ENCODE measurements at places on chromosomes 1 and 21.

DNA sequence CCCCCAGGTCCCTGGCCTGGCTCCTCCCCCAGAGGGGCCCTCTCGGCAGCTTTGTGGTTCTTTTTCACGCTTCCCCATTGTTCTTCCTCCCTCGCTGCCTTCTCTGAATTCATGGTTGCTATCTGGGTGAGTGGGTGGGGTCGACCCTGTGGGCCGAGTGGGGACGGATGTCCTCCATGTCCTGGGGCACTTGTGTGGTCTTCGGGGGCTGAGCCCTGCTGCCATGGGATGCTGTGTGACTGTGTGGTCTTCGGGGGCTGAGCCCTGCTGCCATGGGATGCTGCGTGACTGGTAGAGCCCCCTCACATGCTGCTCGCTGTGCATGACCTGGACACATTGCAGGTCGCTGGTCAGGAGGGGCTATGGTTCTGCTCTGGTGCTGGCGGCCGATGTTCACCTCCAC is 21.6 kb upstream of the DIP2A start:
- no peak for DNase-seq

DNA sequence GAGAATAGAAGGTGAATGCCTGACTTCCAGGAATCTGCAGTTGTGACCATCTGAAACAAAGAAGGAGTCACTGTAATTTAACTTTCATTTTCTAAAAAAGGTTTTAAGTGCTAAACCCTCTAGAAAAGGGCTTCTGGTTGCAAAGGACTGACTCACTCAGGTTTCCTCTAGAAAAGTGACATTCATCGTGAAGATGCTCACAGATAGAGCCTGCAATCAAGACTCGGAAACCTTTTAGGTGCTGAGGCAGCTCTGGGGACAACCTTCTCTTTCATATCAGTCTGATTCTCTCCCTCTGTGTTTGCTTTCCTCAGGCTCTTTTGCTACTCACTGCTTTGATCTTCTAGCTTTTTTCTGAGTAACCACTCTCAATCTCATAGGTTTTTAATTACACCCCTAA is 8.2 kb downstream of the BCL9 start:
- no peak for DNase-seq

GRCh38 chr1:151199873-151200581 is 1.7 kb downstream of the PIP5K1A start:
- DNase-seq: peak; percentile 58

- no peak for DNase-seq
These were observed 26.8 kb downstream of the C8A start for GRCh38 chr1:56881417-56881816.

DNA sequence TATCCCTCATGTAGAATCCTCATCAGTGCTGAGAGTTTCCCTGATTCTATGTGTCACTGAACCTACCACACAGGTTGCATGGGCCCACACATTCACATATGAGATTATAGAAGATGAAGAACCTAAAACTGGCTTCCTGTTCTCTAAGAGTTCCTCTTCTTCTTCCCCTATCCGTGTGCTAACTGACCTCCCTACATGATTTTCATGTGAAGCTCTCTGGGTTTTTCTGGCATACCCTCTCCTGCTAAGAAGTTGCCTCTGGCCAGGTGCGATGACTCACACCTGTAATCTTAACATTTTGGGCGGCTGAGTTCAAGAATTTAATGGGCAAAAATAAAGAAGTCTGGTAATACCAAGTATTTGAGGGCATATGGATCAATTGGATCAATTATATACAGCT is 5.5 kb upstream of the CD244 start:
- no peak for DNase-seq

DNA sequence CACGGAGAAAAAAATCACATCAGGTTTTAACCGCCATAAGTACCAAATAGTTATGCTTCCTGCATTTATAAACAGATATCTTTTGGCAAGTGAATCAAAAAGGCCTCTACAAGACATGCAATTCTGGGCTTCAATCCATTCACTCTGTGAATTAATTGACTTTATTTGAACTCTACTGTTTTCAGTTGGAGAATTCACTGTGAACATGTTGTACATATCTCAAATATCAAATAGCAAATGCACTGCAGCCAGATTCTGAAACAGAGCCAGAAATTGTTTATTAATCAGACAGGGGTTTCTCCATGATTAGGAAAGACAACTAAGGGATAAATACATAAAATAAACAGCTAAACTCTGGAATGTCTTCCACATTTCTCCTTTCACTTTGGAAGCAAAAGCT is 445.4 kb upstream of the NFIA start:
- no peak for DNase-seq

DNA sequence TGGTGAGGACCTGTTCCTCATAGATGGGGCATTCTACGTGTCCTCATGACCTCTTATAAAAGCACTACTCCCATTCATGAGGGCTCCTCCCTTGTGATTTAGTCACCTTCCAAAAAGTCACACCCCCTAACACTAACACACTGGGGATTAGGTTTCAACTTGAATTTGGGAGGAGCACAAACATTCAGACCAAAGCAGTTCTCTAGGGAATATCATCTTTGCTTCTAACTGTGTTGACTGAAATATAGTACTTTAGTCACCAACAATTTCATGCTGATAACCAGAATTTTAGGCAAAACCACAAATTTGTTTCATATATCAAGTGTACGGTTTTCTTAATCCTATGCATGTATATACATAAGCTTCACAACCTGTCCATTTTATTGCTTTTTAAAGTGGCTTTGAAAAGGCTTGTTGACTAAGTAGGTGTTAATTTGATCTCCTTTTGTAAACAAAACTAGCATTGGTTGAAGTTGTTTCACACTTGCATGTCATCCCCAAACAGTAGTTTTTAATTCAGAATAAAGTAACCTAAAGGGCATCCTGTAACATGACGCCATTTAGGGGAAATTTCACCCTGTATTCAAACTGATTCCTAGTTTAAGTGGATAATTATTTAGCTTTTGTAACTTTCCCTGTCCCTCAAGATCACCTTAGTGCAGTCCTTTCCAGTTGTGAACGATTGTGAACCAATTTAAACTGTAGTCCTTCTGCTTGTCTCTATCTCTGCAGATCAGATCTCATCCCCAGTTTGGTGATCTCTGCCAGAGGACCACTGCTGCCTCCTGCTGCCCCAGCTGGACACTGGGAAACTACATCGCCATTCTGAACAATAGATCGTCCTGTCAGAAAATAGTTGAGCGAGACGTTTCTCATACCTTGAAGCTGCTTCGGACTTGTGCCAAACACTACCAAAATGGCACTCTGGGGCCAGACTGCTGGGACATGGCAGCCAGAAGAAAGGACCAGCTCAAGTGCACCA is 141.1 kb downstream of the TLR5 start:
- no peak for DNase-seq

DNA sequence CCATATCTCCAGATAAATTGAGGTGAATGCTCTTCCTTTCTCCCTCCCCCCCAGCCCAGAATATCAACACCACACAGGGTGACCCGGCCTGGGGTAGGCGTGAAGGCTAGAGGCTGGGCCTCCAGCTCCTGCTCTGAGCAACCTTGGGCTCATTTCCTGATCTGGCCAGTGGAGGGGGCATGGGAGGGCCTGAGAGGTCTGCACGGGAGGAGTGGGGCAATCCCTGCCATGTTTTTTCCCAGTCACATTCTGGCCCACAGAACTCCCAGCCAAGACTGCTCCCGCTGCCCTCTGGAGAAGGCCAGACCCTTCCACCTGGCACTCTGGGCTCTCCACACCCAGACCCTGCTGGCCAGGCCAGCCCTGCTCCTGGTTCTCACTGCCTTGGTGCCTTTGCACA is 3.9 kb downstream of the CLDN19 start:
- DNase-seq: peak; percentile 8

- DNase-seq: peak; percentile 61
These were observed 1.5 kb upstream of the PTP4A2 start for GRCh38 chr1:31939484-31940329.

DNA sequence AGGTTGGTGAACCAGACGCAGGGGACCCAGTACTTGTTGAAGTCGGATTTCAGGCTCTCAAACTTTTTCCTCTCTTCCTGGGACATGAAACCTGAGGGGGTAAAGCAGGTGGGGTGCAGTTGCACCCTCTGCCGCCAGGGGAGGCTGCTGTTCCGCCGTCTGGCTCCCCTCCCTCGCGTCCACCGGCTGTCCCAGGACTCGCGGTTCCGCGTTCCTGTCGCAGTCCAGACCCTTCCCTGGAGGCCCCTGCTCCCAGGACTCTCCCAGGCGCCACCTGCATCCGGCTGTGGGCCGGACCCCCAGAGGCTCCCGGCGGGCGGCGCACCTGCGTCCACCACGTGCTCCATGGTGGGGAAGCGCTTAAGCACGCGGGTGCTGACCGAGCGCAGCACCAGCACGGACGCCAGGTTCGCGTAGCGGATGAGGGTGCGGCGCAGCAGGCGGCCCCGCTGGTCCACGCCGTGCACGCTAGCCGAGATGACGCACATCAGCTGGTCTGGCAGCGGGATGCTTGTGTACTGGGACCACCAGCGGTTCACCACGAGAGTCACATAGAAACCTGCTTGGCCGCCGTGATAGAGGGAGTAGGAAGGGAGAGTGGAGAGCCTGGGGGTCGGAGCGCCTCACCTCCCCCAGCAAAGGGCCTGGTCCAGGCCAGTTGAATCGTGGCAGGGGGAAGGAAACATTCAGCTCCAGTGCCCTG is 1.7 kb downstream of the BEST4 start:
- DNase-seq: no peak

- no peak for DNase-seq
These were observed 66.8 kb downstream of the SLC27A3 start for GRCh38 chr1:153842006-153842471.

DNA sequence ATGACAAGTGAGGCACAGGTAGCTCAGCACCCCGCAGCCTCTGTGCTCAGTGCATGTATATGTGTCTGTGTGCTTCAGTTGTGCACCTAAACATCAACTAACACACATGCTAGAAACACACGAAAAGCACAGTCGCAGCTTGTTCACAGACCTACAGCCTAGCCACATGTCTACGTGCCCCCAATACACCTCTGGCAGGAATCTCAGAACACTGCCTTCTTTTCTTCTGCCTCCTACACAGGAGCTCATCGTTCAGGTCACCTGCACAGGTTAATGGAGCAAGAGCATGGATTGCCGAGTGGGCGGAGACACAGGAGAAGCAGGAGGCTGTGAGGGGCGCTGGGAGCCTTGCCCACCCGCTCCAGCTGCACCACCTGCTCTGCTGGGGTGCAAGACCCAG is 31.7 kb downstream of the CTNNBIP1 start:
- DNase-seq: no peak
